ENCODE measurements at places on chromosomes 1 and 21.
A peak's percentile ranks its signal among the peaks of the same experiment; 100 is the strongest.

- peak; percentile 51 for DNase-seq
Observed at GRCh38 chr1:32817815-32818786, 648 bp downstream of the S100PBP start.

GRCh38 chr1:233081735-233082134 is 131.3 kb downstream of the NTPCR start:
- no peak for DNase-seq

- no peak for DNase-seq
Observed at GRCh38 chr21:42413500-42413899, 9.8 kb downstream of the UBASH3A start.

DNA sequence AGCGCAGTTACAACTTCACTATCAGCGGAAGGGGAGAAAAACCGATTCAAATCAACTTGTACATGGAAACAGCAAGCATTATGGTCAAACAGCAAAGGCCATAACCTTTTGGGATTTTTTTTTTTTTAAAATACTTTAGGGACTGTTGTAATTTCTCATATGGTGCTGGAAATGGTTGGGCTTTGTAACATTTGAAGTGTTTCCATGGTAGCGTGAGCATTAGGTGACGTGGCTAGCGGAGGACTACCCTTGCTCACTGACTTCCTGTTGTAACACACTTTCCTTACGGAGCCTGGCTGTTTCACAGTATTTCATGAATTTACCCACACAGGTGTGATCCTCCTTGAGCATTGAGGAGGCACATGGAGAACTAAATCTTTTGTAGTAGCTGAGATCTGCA is 269.5 kb downstream of the TM2D1 start:
- DNase-seq: no peak

GRCh38 chr1:66231681-66232463 is 302.1 kb upstream of the SGIP1 start:
- no peak for DNase-seq

DNA sequence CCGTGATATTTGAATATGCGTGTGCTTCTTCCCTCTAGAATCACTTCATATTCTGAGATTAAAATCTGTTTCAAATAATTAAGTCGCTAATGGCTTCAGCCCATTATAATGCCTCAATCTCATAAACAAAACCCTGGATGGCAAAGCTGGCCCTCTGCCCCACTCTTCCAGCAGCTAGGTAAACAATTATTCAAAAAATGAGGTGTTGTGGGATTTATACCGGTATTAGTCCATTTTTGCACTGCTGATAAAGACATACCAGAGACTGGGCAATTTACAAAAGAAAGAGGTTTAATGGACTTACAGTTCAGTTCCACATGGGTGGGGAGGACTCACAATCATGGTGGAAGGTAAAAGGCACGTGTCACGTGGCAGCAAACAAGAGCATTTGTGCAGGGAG is 510.4 kb upstream of the ADGRL2 start:
- no peak for DNase-seq

DNA sequence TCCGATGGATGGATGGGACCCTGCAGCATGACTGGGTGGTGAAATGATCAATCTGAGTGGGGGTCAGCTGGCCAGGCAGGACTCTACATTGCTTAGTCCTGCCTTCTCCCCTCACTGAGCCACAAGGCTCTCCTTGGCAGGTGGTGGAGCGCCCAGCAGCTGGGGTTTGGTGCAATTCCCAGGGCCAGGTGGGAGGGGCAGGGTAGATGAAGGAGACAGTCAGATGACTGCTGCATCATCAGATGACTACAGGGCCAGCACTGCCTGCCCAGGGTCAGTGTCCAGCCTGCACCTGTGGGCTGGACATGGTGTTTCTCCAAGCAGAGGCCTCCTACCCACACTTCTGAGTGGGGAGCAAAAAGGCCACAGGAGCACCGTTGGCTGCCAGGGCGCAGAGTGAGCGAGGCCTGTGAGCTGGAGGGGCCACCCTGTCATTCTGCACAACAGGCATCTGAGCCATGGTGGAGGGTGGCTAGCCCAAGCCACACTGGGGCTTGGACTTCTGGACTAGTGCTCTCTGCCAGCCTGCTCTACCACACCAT is 103.9 kb upstream of the EDN2 start:
- DNase-seq: no peak

DNA sequence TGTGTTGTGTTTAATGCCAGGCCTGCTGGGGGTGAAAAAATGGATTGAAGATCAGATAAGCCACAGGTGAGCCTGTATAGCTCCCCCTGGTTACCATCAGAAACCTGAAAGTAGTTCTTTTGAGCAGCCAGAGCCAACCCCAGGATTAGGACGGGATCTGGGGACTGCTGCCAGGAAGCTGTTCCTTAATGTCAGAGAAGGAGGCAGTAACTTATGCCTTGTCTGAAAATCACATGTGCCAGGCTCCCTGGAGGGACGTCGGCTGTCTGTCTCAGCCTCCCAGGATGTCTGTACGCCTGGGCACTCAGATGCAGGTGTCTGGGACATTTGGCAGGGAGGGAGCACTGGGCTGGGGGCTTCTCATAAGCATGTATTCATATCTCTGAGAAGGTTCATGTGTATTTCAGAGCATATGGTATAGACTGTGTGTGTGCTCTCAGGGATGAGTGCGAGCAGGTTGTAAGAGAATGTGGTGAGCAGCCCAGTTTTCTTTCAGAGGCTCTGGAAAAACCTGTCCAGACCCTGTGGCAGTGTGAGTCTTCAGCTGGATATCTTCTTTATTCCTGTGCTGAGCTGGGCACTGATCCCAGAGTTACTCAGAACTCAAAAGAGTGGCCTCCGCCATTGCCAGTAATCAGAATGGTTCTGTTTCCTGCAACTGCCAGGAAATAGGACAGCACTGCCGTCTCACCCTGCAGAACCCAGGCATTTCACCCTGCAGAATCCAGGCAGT is 2.8 kb downstream of the FAM43B start:
- no peak for DNase-seq

GRCh38 chr1:194802572-194802971 is 1616.2 kb upstream of the B3GALT2 start:
- DNase-seq: no peak

DNA sequence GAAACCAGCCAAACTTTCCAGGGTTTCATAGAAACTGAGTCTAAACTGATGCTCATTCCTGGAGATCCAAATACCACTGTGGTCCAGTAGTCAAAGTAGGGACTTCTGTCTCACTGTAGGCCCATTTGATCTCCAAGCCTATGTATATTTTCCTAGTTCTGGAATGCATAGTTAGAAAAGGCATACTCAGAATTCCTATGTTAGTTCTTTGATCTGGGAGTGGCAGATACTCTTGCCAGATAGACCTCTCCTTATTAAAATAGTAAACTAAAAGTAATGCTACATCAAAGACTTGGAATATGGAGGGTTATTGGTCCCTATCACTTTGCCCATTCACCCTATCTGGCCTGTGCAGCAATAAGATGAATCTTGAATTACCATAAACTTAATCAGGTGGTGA is 10.4 kb upstream of the SGIP1 start:
- DNase-seq: no peak

GRCh38 chr1:169931795-169932231 is 38.1 kb upstream of the SCYL3 start:
- DNase-seq: no peak

DNA sequence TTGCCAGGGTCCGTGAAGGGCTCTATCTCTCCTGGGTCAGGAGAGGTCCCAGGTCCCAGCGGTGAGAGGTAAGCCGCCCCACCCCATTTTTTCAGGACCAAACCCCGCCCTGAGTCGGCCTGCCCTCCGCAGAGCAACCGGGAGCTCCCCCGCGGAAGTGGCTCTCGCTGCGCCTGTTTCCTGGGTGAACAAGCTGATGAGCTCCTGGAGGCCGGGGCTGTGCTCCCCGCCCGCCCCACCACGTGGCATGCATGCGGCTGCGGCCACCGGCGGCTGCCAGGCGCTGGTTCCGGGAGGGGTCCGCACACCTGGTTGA is 32.0 kb downstream of the ZBTB17 start:
- no peak for DNase-seq

DNA sequence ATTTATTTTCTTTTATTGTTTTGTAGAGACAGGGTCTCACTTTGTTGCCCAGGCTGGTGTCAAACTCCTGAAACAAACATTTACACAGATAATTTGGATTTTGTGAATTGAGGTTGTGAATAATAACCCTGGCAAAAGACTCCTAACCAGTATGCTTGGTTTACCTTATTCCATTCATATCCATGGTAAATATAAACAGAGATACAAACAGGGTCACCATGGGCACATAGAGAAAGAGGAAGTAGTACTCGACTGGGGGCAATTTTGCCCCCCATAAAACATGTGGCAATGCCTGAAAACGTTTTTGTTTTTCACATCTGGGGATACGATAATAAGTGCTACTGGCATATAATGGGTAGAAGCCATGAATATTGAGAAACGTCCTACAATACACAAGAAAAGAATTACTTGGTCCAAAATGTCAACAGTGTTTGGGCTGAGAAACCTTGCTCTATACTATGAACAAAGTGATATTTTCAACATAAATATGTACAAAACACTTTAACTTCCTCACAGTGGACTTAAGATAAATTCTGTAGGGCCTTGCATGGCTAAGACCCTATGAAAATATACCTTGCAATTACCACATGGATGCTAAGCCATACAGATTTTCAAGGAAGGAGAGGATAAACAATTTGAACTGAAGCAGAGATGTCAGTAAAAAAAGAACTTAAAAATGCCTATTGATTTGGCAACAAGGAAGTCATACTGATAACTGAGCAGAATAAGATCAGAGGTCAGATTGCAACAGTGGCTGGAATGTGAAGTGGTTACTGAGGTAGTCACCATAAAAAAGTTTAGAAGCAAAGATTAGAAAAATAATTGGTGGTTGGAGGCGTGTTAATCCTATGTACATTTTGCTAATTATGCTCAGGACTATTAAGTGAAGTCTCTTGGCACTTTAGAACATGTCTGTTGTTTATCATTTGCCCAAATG is 27.4 kb upstream of the ASPM start:
- DNase-seq: no peak

GRCh38 chr1:206445911-206446356 is 24.3 kb upstream of the IKBKE start:
- no peak for DNase-seq

DNA sequence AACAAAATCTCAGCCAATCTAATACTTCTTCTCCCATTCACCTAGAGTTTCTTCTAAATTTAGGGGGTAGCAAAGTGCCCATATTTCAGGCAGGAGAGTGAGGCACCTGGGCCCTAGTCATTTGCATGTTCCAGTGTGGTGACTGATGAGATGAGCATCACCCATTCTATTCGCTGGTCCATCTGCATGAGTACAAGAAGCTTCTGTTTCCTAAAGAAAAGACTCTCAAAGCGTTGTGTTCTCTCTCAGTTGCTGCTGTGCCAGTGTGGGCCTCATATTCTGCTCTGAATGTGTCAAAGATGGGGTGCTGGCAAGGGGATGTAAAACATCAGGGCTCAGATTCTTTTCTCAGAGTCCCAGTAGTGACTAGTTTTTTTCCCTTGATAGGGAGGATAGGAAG is 16.1 kb upstream of the DPYD start:
- no peak for DNase-seq

DNA sequence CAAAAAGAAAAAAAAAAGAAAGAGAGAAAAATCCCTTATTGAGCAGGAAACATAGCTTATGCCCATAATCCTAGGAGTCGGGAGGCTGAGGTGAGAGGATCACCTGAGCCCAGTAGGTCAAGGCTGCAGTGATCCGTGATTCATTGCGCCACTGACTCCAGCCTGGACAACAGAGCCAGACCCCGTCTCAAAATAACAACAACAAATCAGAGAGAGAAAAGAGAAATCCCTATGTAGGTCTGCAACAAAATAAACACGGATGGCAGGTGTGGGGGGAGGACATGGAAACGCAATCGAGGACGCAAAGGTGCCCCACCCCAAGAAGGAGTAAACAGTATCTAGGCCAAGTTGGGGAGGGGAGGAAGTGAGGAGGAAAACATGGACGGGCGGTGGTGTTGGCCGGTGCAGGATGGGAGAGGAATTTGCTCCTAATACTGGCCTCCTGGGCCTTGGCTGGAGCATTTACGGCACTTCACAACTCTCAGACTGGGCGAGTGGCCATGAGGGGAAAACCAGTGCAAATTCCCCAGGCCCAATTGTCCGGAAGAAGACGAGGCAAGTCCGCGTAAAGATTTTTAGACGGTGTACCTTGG is 609 bp upstream of the CHTOP start:
- DNase-seq: no peak

DNA sequence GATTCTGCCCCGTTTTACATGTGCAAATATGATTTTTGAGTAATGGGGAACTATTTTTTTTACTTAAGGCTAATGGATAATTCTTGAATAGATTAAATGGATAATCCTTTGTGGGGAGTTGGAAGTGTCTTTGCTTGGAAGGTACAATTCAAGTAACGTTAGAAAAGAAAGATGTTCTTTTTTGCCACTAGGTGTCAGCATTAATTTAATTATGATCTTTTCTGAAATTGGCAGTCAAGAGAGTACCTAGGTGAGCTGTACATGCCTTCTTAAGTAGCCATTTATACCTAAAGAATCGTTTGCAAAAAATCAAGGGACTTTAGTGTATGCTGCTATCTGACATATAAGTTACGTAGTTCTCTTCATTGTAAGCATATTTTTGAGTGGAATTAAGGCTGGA is 2.2 kb downstream of the FBXO28 start:
- DNase-seq: no peak

- DNase-seq: no peak
Observed at GRCh38 chr1:109615879-109616278, 3.5 kb downstream of the GNAT2 start.

GRCh38 chr1:119286587-119287181 is 81.9 kb upstream of the HAO2 start:
- no peak for DNase-seq

GRCh38 chr1:40985161-40985560 is 5.7 kb downstream of the CTPS1 start:
- DNase-seq: no peak

All from esophagus squamous epithelium (tissue), 5 donors.